Hypothalamus (tissue), 51 donors: ENCODE measurements at places on chromosomes 4 and X.
A peak's percentile ranks its signal among the peaks of the same experiment; 100 is the strongest.

DNA sequence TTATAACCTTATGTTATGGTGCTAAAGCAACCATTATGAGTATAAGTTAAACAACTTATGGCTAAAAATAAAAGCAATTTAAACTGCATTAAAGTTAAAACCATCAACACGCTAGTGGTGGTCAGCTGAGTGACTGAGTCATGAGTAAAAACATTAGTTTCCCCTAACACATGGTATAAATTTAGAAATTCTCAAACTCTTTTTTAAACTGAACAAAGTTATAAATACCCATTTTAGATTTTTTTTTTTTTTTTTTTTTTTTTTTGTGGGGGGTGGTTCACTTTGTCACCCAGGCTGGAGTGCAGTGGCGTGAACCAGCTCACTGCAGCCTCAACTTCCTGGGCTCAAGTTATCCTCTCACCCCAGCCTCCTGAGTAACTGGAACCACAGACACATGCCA is 5.4 kb upstream of the BBS7 start:
- DNase-seq = no peak

GRCh38 chr4:15375667-15376066 is 52.2 kb upstream of the C1QTNF7 start:
- no peak for DNase-seq

GRCh38 chr4:123353656-123354055 is 42.9 kb upstream of the SPRY1 start:
- no peak for DNase-seq

DNA sequence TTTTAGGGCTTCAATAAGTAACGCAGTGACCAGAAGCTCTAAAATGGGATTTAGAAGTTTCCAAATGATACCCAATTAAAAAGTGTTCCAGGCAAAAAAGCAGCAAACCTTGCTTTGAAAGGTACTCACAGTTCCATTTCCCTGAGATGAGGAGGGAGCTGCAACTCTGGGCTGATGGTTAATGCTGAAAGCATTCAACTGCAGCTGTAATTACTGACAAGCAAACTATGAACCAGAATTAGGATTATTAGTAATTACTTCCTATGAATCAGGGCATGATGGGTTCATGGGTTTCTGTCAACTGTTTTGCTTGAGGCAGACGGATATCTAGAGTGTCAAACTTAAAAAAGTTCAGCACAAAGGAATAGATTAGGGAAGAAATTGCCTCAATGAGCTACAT is 357.4 kb downstream of the STIM2 start:
- DNase-seq = no peak

- no peak for DNase-seq
These were observed 19.5 kb downstream of the XAGE5 start for GRCh38 chrX:52830551-52830950.

GRCh38 chr4:7202411-7202810 is 10.1 kb downstream of the SORCS2 start:
- no peak for DNase-seq

GRCh38 chrX:70252491-70252890 is 7.5 kb downstream of the P2RY4 start:
- DNase-seq = no peak

DNA sequence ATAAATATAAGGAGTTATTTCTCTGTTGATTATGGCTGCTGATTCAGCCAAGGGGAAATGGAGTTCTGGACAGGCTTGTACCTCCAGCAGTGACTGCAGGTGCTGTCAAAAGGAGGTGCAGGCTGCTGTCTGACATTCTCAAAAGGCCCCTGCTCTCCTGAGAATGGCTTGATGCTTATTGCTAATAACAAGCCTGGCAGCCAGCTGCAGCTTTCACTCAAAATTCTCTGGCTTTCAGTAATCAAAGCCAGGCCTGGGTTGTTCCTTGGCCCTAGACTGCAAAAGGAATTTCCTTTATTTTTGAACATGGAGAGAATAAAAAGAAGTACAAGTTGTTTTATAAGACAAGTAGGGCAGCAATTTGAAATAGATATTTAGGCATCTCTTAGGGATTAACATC is 575.9 kb downstream of the MID1IP1 start:
- no peak for DNase-seq

DNA sequence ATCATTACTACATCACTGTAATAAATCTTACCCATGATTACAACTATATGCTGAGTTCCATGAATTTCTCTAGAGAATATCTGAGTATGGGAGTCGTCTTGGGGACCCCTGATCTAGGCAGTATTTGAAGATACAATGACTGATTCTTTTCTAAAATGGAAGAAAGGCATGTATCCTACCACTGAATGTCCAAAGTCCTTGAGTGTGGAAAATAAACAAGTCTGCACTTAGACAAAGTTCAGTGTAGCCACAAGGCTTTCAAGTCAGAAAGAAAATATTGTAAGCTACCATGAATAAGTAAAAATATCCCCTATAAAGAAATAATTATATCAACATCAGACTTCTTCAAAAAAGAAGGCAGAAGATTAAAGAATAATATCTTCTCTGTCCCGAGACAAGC is 42.4 kb downstream of the ZNF674 start:
- no peak for DNase-seq

- DNase-seq = no peak
These were observed 255.6 kb downstream of the DHX15 start for GRCh38 chr4:24328711-24329110.

GRCh38 chrX:101395789-101396188 is 5.0 kb downstream of the RPL36A start:
- no peak for DNase-seq

- no peak for DNase-seq
These were observed 68.5 kb downstream of the FGFBP1 start for GRCh38 chr4:15870079-15870478.

DNA sequence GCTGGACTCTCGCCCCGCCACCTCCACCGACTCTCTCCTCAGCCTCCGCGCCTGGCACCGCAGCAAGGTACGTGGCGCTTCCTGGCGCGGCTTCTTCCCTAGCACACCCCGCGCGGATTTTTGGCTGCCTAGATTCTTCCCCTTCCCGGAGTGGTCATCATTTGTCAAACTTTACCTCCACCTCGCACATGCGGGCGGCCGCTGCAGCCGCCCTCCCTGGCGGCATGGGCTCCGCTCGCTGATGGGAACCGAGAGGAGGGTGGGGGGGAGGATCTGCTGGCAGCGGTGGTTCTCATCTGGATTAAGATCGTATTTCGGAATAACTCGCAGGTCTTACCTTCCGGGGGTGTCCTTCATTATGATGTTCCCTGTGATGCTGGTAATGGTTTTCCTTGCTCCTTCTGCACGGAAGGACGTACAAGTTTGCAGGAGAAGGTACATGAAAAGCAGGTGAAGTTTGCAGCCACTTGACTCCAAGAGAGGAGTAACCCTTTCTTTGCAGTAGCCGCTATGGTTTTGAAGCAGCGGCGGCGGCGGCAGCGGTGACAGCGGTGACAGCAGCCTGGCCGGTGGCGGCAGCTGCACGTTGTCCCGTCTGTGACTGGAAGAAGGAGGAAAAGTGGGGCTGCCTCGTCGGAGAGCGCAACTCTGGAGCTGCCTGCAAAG is 2183.9 kb upstream of the TENM3 start:
- peak; percentile 17 for DNase-seq

DNA sequence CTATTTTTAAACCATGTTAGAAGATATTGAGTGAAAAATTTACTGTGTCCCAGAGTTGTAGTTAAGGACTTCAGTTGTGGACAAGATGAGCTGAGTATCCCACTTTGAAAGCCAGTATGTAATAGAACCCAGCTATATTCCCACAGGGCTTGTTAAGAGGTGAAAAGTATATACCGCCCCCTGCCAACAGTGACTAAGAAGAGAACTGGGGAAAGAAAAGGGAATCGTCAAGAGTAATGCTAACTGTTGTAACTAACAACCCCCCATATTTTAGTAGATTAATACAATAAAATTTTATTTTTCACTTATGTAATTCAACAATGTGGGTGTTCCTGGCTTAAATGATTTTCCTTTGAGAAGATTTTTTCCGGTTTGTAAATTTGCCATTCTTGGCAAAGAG is 250.4 kb upstream of the GIMD1 start:
- DNase-seq = no peak

- no peak for DNase-seq
These were observed 38.6 kb downstream of the TSC22D3 start for GRCh38 chrX:107736781-107737531.

DNA sequence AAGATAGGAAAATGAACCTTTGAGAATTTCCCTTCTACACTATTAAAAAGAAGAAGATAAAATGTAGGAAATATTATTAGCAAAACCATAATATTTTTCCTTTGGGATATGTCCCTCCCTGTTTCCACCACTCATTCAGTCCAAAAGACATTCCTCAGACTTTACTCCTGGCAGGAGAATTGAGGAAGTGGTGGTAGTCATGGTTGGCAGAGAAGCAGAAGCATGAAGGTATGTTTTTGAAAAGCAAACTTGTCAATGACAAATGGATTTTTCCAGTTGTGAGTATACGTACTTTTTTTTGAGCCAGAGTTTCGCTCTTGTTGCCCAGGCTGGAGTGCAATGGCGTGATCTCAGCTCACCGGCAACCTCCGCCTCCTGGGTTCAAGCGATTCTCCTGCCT is 13.7 kb downstream of the STAG2 start:
- DNase-seq = no peak

- DNase-seq = no peak
These were observed 45.1 kb upstream of the PPARGC1A start for GRCh38 chr4:23934915-23935314.

DNA sequence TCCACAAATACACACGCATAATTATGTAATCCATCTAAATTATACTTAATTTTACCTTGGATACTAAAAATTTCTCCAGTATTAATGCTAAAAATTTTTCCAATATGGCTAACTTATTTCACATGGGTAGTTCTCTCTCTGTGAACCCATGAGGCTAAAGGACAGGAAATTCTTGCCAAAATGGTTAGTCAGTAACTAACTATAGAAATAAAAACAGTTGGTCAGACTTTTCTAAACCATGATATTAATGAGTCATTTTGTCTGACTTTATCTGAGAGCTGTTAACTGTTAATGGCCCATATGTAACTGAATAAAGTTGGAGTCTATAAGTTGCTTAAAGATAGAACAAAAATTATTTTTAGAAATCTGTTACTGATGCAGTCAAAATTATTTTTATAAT is 549.4 kb downstream of the TLL1 start:
- DNase-seq = no peak

DNA sequence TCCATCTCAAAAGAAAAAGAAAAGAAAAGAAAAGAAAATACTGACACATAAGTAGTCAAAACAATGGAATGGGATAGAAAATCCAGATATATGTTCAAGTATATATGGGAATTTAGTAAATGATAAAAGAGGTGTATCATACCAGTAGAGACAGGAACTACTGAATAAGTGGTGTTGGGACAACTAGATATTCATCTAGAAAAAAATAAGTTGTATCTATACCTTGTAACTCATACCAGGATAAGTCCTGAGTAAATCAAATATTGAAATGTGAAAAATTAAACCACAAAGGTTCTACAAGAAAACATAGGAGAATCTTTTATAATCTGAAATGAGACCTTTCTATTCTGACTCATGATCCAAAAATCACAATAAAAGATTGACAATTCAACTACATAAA is 58.5 kb downstream of the RBM47 start:
- no peak for DNase-seq
